ENCODE measurements at places on chromosomes 5 and 9.

DNA sequence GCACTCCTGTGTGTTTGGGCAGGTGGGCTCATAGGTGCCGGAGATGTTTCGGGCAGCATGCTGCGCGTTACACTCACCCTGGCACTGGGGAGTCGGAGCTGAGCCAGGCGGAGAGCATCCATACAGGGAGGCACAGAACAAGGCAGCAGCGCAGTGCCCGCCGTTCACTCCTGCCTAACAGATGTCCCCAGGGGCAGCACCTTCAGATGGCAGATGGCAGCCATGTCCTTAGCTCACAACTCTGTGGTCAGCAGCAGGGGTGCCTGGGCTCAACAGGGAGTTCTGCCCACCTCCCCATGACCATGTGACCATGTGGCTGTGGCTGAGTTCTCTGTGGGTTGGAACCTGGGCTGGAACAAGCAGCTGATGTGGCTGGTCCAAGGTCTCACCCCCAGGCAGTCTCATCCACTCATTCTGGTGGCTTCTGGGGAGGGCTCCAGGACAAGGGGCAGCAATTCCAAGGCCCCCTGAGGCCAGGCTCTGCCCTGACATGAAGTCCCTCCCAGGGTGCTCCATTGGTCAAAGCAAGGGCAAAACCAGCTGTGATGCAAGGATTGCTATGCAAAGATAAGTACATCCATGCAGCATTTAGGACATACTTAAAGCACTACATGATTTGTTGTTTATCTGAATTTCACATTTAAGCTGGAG, 64.2 kb downstream of the MRPL36 start:
- DNase-seq = no peak

DNA sequence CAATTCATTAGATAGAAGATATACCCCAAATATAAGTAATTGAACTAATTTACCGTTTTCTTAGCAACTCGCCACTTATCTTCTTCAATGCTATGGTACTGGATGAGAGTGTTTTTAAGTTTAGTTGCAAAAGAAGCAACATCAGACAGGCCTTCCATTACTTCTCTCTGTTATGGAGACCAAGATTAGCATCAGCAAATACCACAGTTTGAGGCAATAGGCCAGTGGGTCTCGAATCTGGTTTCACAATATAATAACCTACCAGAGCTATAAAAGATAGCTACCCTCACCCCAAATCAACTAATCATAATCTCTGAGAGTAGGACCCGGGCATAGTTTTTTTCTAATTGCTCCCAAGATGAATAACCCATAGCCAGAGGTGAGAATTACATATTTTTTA, 5.1 kb downstream of the STARD4 start:
- DNase-seq = no peak

GRCh38 chr9:97506306-97506705, 4.8 kb downstream of the TMOD1 start:
- no peak for DNase-seq

DNA sequence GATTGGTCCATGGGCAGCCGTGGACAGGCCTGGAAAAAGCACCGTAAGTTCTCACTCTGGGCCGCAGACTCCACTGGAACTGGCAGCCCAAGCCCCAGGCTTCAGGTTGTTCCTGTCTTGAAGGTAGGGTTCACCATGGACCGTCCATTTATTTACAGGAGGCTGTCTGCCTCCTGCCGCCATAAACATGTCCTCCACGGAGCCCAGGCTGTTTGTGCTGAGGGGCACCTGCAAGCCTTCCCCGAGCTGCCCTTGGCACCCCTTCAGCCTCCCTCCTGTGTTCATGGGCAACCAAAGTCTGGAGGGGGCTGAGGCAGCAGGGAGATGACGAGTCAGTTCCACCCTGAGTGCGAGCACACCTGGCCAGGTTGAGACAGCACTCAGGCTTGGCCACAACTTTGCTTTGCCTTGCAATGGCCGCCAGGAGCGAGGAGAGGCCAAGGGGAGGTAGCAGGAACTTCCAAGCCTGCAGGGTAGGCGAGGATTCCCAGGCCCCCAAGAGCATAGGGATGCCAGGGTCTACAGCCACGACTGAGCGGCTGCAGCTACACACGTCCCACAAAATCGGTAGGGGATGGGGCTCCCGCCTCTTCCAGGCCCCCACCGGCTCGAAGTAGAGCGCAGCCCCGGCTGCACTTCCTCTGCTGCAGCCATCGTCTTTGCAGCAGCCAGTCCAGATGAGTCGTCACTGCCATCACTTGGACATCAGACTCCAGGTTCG, 1625.6 kb upstream of the ACO1 start:
- no peak for DNase-seq

GRCh38 chr5:177008716-177009115, 2.1 kb upstream of the UIMC1 start:
- no peak for DNase-seq

Measured in NCI-H2107 (cell line).